Fibroblast of the conjunctiva (primary cell): ENCODE measurements at places on chromosomes 2 and 18.

DNA sequence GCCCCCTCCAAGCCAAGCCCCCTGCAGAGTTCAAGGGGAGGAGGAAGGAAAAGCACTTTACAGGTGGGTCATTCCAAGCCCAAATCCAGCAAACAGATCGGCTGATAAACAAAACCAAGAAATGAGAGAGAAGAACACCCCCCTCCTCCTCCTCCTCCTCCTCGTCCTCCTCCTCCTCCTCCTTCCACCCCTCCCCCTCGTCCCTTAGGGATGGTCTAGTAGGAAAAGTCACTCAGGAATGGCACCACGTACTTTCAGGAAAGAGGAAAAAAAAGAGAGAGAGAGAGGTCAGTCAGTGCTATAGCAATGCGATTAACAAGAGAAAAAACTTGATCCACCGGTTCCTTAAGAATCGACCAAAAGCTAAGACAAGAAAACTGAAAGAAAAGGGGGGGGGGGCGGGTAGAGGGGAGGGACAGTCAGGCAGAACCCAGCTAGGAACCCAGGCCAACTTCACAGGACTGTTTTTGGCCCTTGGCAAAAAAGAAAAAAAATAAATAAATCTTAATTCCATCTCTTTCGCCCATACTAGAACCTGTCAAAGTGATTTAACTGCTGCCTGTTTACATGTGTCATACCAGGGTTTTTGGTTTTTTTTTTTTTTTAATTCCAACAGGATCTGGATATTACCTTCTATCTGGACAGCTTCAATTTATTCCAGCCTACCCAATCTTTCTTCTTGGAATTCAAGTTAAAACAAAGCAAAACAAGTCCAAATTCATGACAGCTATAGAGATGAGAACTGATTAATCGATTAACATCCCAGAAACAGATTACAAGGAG, 906 bp downstream of the IKZF2 start:
- no peak for DNase-seq

DNA sequence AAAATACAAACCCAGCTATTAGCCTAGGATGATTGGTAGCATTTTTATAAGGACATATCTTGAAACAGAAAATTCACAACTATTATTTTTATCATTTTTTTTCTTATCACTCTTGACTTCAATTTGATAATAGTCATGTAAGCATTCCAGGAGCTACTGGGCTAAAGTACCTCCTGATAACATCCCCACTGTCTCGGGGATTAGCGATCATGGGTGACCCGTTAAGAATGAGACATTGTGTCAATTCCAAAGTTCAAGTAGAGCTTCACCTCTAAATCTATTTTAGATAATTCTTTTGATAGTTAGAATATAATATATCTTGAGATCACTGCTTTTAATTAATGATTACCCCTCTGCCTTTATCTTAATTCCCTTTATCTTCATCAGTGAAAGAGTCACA, 1204.5 kb upstream of the CHAC2 start:
- no peak for DNase-seq

GRCh38 chr2:73232403-73233153, 461 bp downstream of the PRADC1 start:
- DNase-seq = no peak

DNA sequence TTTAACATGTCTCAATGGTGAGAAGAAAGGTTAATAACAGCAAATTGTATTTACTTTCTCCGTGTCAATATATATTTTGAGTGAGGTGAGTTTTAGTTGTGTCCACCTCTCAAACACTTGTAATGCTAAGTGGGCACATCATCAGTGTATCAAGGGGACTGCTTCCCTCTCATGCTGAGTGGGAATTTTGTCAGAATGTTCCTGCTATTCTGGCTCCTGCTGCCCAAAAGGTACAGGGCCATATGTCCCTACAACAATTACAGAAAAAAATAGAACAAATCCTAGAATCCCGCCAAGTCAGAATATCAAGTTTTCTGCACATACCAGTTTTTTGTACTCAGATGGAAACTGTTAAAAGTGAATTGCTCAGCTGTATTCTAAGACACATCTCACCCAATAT, 5.4 kb upstream of the CERKL start:
- DNase-seq = no peak

DNA sequence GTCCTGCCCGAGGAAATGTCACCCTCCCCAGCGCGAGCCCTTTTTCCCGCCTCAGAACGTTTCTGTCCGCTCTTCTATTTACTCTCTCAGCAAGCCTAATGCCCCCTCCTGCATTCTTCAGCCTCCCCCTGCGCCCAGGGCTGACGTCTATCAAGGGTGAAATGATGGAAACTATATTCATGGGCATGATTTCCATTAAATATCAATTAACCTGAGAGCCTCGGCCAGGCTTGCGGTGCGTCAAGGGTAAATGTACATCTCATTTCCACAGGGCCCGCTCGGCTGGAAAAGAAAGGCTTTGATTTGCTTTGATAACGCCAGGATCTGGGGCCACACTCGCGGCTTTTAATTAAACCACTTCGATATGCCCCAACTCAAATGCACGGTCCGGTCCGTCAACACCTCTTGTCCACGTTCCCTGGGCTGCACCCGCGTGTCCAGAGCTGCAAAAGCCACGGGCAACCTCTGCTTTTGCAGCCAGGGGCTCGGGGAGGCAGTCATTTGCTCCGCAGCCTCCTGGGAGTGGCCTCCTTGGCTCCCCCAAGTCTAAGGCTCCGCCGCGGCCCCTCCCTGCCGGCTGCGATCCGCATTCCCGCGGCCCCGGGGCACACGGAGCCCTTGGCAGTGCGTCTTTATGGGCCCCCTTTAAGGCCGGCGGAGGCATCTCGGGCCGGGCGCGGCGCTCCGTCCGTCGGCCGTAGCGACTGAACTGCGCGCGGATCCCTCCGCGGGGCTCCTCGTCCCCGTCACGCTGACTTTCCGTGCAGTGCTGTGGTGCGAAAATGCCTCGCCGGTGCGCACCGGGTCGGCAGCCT, at the start of gene HOXD8:
Gene HOXD8, plus strand, starts transcription at position 724 of the 815 bp plus-strand sequence. CDS start 662 bp downstream, outside the sequence.
- DNase-seq = no peak

DNA sequence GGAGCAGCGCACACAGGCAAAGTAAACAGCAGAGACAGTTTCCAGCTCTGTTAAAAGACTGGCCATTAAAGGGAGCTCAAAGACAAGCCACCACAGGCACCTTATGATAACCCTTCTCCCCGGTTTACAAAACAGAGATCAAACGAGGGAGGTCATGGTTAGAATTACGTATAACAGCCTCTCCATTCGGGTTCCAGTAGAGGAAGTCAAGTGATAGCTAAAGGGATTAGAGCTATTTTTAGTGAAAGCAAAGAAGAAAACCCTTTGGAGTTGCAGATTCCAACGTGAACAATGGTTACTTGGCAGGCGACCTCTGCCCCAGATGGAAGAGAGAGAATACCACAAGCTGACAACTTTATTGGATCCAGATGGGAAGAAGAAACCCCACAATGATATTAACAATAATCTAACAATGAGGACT, 31.2 kb upstream of the EDAR start:
- peak; percentile 18 for DNase-seq

DNA sequence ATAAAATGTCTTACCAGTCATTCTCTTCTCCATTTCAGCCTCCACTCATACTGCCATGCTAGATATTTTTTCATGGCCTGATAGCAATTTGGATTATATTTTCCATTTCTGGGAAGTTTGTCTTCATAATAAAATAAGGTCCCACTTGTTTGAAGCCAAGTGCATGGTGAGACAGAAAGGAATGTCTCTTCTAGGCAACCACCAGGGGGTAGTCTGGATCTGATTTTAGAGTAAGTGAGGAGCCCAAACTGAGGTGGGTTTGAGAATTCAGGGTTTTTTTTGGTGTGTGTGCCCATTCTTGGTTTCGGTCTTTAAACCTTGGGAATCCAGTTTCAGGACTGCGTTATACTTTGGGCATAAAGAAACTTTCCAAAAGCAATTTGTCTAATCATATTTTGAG, 315.5 kb downstream of the RPRM start:
- no peak for DNase-seq

GRCh38 chr2:160406591-160407392, 86.8 kb downstream of the RBMS1 start:
- DNase-seq = no peak

- no peak for DNase-seq
Measured at GRCh38 chr2:241635756-241636155, 1.2 kb downstream of the THAP4 start.
